ACHN (cell line): ENCODE measurements at places on chromosomes 12 and 14.

DNA sequence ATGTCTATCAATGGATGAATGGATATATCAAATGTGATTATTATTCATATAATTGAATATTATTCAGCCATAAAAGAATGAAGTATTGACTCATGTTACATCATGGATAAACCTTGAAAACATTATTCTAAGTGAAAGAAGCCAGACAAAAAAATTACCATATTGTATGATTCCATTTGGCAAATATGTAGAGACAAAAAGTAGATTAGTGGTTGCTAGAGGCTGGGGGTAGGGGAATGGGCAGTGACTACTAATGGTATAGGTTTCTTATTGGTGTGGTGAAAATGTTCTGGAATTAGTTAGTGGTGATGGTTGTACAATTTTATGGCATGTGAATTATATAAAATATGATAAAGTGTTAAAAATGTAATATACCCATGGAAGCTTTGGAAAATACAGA is 31.8 kb upstream of the GNS start:
- DNase-seq = no peak

- DNase-seq = peak; percentile 57
Measured at GRCh38 chr14:23539248-23540140, 12.1 kb downstream of the ZFHX2 start.

- no peak for DNase-seq
Measured at GRCh38 chr14:81550001-81550637, 16.5 kb upstream of the SEL1L start.

DNA sequence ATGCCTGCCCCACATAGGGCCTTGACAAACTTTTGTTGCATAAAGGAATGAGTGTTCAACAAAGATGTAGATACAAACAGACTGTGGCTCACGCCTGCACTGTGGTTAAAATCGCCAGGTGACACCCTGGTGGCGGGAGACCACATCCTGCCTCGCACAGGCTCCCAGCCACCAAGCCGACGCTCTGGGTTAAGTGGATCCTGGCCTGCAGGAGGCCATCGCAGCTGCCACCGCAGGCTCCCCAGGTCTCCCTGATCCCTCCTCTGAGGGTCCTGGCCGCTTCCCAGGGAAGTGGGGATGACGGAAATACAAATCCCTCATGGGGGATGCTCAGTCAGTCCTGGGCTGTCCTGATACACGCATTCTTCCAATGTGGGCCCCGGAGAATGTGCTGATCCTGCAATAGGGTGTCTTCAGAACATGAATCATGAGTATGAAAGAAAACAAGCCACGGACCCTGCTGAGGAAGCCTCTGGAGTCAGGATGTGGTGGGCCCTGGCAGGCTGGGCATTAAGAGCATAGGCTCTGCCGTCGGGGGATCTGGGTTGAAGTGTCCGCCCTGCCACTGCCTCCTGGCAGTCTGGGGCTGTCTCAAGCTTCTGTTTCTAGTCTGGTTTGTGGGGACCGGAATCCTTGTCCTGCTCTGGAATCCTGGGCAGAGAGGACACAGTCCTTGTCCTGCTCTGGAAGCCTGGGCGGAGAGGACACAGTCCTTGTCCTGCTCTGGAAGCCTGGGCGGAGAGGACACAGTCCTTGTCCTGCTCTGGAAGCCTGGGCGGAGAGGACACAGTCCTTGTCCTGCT is 53.5 kb upstream of the BEGAIN start:
- DNase-seq = no peak

- peak; percentile 33 for DNase-seq
Measured at GRCh38 chr14:75418850-75419768, 8.7 kb upstream of the JDP2 start.

DNA sequence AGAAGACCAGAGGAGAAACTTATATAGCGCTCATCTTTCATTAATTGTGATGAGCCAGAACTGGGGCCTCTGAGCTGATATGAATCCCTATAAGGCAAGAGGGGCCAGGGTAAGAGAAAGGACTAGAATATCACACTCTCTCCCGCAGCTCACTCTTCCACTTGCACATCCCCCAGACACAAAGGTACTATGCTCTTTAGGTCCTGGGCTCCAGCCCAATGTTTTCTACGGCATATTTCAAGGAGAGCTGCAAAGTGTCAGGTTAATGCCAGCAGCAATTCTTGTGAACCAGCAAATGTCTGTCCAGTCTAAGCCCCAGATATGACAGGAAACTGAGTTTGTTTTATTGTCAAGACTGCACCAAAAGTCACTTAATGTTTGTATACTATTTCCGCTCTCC is 29.4 kb downstream of the PPP2R5E start:
- no peak for DNase-seq

DNA sequence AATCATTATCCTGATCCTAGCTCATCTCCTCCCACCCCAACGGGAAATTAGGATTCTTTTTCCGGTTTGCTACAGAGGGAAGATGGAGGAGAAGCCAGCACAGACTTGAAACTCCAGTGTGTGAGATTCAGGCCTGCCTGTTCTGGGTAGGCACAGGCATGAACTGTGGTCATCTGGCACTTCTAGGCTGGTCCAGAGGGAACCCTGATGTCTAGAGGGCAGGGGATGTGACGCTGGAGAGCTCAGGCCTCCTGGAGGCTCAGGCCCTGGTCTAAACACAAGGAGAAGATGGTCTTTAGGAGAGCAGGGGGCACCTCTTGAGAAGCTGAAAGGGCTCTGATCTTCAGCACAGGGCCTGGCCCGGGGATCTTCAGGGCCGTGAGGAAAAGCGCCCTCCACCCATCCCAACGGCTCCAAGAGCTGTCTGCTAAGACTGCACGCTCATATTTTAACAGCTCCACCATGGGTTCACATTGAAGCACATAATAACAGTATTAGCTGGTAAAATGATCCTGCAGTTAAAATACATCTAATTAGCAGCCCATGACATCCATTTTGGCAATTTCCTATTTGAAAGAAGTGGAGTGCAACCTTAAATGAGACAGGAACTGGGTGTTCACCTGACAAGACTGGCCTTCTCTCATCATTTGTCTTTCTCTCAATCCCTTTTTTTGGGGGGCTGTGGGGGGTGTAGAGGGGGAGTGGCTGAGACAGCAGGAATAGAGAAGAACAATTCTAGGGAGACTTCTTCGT is 35.4 kb downstream of the BCL11B start:
- no peak for DNase-seq

DNA sequence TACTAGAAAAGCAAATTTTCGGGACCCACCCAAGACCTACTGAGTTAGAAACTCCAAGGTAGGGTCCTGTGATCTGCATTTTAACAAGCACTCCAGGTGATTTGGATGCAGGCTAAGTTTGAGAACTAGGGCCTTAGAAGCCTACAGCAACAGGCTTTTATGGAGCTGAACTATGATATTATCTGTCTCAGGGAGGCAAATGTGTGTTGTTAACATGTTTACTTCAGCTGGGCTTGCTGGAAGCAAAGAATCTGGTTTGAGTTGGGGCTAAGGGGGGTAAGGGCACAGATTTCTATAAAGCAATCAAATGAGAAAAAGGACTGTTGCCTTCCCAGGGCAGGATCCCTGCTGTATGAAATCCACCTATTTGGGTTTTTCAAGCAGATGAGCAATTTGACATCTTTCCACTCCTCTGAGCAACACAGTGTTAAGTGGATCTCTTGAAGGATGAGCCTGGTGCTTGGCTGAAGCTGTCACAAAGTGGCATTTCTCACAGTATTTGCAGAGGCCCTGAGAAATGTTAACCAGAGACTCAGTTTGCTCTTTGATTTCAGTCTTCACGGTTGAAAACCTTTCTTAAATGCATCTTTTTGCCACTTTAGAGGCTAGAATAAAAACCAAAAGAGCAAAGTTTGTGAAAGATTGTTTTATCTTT is 36.2 kb upstream of the SOCS2 start:
- no peak for DNase-seq

- no peak for DNase-seq
Measured at GRCh38 chr14:59939828-59940227, 19.9 kb downstream of the LRRC9 start.

- no peak for DNase-seq
Measured at GRCh38 chr12:104632724-104633201, 176.0 kb downstream of the CHST11 start.

- peak; percentile 50 for DNase-seq
Measured at GRCh38 chr12:58176296-58176869, 235.0 kb downstream of the ATP23 start.

DNA sequence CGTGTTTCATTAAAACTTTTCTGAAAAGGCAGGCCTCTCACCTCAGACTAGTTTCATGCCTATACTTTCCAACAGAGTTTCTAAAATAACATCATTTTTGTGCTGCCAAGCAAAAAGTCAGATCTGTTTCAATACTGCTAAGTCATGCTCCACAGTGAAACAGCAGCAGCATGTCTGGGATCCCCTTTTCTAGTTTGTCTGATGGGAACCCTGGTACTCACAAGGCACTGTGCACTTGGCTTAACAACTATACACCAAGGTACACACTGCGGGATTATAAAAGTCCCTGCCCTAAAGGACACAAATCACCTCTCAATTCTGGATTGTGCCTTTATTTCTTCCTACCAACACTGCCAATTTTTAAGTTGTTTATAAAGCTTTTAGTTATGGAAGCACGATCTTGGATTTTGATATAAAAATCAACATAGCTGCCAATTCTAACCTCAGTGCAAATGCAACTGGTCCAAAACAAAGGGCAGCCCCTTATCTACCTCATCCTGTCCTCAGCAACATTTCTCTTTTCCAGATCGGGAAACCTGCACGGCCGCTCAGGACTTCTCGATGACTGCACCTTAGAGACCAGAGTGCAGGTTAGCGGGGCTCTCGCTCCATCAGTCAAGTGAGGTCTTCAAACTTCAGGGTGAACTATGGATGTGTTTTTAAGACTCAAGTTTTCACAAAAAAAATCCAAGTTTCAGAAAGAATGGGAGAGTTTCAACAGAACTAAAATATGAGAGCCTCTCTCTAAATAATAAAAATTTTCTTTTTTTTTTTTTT is 1.7 kb upstream of the EIF5 start:
- no peak for DNase-seq

DNA sequence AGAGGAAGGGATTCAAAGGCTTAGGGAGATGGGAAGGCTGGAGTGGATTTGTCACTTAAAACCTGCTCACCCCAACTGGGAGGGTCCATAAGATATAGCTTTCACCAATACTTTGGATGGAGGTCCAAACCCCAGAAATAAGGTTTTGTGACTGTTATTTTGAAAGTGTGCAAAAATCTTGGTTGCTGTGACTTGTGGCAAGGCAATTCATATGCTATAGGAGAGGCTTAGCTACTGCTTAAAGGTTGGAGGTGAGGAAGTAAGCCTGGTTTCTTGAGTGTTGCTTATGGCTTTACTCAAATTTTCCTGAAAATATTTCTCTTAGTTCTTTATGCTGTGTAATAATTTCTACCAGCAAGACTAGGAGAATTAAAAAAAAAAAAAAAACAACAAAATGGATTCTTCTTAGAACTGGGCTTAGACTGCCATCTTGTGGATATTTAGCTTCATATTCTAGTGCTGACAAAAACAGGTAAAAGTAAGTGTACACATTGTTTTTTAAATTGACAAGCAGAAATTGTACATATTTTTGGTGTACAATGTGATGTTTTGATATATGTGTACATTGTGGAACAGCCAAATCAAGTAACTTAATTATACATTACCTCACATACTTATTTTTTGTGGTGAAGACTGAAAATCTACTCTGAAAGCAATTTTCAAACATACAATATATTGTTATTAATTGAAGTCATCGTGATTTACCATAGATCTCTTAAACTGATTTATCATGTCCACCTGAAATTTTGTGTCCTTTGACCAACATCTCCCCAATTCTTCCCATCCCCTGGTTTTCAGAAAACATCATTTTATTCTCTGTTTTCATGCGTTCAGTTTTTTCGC is 23.0 kb downstream of the PDE6H start:
- DNase-seq = peak; percentile 68

DNA sequence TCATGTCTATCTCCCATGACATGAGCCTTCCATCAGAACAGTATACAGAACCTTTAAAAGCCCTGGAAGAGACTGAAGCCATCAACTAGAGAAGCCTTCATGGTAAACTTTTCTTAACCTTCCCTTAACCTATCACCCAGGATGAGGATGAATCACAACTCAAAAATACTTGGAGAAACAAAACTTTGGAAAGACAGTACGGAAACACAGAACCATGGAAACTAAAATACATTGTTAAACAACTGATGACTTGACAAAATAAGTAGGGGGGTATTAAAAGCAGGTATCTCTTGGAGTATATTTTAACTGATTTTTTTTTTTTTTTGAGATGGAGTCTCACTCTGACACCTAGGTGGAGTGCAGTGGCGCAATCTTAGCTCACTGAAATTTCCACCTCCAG is 8.7 kb downstream of the TM7SF3 start:
- no peak for DNase-seq

- no peak for DNase-seq
Measured at GRCh38 chr12:89436062-89436461, 83.8 kb upstream of the DUSP6 start.

DNA sequence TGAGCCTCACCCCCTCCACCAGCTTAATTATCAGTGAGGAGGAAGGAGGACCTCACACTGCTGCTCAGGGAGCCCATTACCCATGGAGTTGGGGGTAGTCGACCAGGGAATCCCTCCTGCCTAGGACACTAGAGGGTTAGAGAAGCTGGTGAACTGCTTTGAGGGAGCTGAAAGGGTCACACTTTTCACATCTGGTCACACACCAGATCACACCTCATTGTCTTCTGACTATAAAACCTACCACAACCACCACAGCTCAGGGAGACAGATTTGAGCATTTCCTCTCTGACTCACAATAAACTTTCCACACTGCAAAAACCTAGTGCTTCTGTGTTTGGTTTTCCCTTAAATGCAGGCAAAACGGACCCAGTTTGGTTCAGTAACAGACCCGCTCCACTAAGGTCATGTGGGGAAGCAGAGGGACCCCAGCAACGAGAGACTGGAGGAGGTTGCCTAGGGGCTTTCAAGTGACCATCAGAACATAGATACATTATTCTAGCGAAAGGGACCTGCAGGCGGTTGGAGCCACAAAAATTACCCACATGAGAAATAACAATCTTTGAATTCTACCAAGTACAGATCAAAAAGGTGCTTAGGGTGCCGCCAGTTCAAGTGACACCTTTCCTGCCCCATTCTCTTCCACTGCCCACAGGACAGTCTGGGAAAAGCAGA is 151.4 kb upstream of the AVPR1A start:
- DNase-seq = no peak

- DNase-seq = no peak
Measured at GRCh38 chr12:71282020-71282419, 124.2 kb upstream of the TSPAN8 start.

DNA sequence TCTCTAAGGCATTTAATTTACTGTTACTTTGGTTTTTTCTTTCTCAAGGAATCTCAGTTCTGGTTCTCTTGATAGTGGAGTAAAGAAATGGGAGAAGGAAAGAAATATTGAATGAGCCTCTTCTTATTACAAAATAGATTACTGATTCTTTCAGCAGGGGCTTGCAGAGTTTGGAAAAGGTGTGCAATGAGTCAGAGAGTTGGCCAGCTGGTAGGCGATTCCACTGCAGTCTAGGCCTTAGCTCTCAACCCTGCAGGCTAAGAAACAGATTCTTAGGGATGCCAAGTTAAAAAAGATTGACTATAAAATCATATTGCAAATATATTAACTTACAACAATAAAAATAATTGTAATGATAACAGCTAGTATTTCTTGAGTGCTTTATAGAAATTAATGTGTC is 25.8 kb downstream of the NR1H4 start:
- DNase-seq = no peak

- DNase-seq = no peak
Measured at GRCh38 chr14:91953170-91953985, 5.9 kb upstream of the FBLN5 start.
